Left renal pelvis (tissue), 4 donors: ENCODE measurements at places on chromosomes 4 and X. TPM values are rescaled to one million over a fixed set of nuclear protein-coding genes. Genes with fewer than 3 reads are reported as not detected.

The SYN1 gene
- 6.6 TPM for polyA plus RNA-seq

The DGKQ gene
- polyA plus RNA-seq: 6.0 TPM

The XK gene
- polyA plus RNA-seq: 1.3 TPM

The ABLIM2 gene
- 6.5 TPM for polyA plus RNA-seq

The LYAR gene
- 20.7 TPM for polyA plus RNA-seq

The SHROOM2 gene
- 16.6 TPM for polyA plus RNA-seq

The SFRP2 gene
- polyA plus RNA-seq: 50.3 TPM

The CRMP1 gene
- polyA plus RNA-seq: 55.5 TPM

The PNMA5 gene
- polyA plus RNA-seq: not detected

The NR0B1 gene
- polyA plus RNA-seq: 0.16 TPM

The VSIG1 gene
- polyA plus RNA-seq: 1.1 TPM

The AKAP17A gene
- 63.7 TPM for polyA plus RNA-seq
